Neuronal stem cell (in vitro differentiated cells): ENCODE measurements at places on chromosomes 12 and 14.

DNA sequence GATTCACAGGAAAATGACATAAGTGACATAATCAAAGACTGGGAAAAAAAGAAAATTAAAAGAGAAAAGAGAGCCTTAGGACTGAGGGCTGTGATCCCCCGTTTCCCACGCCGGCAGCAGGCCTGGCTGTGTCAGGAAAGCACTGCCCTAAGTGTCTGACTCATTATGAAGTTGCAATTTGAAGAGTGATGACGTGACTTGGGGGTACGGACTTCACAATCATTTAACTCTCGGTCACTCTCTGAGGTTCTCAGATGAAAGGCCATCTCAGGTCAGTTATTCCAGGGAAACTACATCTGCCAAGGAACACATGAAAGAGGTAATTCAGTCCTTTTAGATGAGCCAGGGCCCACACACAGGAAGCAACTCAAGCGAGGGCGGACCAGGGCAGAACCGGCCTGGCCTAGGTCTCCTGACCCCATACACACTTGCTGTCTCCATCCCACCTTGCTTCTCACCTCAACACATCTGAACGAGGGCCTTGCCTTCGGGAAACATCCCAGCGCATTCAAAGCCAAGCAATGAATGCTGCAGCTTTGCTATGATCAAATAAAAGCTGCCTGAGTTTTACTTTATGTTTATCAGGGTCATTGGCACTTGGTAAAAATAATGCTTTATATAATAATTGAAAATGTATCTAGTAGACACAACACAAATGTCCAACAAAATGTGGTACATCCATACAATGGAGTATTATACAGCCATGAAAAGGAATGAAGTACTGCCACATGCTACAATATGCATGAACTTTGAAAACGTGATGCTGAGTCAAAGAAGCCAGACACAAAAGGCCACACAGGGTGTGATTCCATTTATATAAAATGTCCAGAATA lies 2.7 kb downstream of the SSH1 start:
- no peak overlapping the region for H3K4me3 ChIP-seq
- peaks cover 43% of the 10 kb centered on the region for H3K36me3 ChIP-seq
- peaks cover 25% of the 10 kb centered on the region for H3K4me1 ChIP-seq
- H3K27ac ChIP-seq, result no peak overlapping the region
- DNase-seq, result no peak
- H3K27me3 ChIP-seq, result no peaks in the 10 kb centered on the region

DNA sequence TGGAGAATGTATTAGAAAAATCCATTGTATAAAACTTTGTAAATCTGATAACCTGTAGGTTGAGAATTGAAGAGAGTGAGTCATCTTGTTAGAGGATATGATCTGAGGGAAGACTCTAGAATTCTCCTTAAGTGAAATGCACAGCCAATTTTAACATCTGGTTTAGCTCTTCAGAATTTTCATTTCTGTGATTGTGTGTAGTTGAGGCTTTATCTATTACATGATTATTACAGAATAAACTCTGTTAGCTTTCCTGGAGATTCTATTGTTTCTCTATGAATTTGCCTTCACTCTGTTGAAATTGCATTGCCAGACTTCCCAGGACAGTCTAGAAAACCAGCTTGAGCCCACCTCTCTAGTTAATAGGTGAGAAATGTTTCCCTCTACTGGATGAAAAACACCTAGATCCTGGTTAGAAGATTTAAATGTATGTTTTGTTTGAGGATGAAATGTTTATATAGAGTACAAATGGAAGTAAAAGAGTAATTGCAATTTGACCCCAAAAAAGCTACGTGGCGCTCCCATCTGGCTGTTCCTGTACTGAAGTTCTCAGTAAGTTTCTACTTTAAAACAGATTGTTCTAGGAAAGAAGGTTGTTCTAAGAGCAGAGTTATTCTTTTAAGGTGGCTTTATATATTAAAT lies 2.9 kb downstream of the NUDT4 start:
- H3K4me3 ChIP-seq, result peak overlapping the region; percentile 65
- no peak overlapping the region for H3K27ac ChIP-seq
- H3K27me3 ChIP-seq, result no peaks in the 10 kb centered on the region
- no peaks in the 10 kb centered on the region for H3K36me3 ChIP-seq
- DNase-seq, result no peak

GRCh38 chr12:76206039-76206676 lies 121.7 kb upstream of the NAP1L1 start:
- H3K4me1 ChIP-seq, result no peaks in the 10 kb centered on the region
- H3K36me3 ChIP-seq, result no peaks in the 10 kb centered on the region
- H3K27ac ChIP-seq, result no peak overlapping the region
- H3K4me3 ChIP-seq, result no peak overlapping the region

GRCh38 chr12:101793401-101793800 lies 37.4 kb downstream of the GNPTAB start:
- no peak overlapping the region for H3K4me3 ChIP-seq
- no peaks in the 10 kb centered on the region for H3K4me1 ChIP-seq
- no peaks in the 10 kb centered on the region for H3K27me3 ChIP-seq
- no peak for DNase-seq
- no peaks in the 10 kb centered on the region for H3K36me3 ChIP-seq

- H3K4me1 ChIP-seq, result peaks cover 4% of the 10 kb centered on the region
- no peak overlapping the region for H3K27ac ChIP-seq
- H3K36me3 ChIP-seq, result no peaks in the 10 kb centered on the region
- no peak for DNase-seq
- no peaks in the 10 kb centered on the region for H3K27me3 ChIP-seq
- no peak overlapping the region for H3K4me3 ChIP-seq
Measured at GRCh38 chr14:68333262-68333661, 459.6 kb downstream of the ZFP36L1 start.

- no peak overlapping the region for H3K27ac ChIP-seq
- no peak overlapping the region for H3K4me3 ChIP-seq
- H3K27me3 ChIP-seq, result no peaks in the 10 kb centered on the region
- no peaks in the 10 kb centered on the region for H3K36me3 ChIP-seq
- DNase-seq, result no peak
Measured at GRCh38 chr12:91043408-91043807, 14.4 kb downstream of the KERA start.

DNA sequence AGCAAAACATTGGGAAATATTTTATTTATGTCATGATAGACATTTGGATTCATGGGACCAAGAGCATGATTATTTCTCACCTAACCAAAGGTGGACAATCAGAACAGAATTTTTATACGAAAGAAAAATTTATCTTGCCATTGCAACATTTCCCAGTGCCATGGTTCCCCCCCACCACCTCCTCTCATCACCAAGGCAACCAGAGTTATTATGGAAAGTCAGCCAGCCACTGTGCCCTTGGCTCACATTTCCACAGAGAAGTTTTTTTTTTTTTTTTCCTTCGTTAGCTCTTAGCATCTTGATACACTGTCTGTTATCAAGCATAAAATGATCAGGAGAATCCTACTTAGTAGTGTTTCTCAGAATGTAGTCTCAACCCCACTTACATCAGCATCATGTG lies 176.4 kb upstream of the TMTC1 start:
- no peak overlapping the region for H3K27ac ChIP-seq
- no peaks in the 10 kb centered on the region for H3K27me3 ChIP-seq
- H3K4me1 ChIP-seq, result peaks cover 9% of the 10 kb centered on the region

GRCh38 chr14:101889898-101890297 lies 74.5 kb upstream of the DYNC1H1 start:
- no peaks in the 10 kb centered on the region for H3K27me3 ChIP-seq
- peaks cover 89% of the 10 kb centered on the region for H3K36me3 ChIP-seq
- H3K4me3 ChIP-seq, result no peak overlapping the region
- H3K27ac ChIP-seq, result no peak overlapping the region

GRCh38 chr12:121543786-121544185 lies 37.0 kb downstream of the KDM2B start:
- H3K4me3 ChIP-seq, result no peak overlapping the region
- peaks cover 9% of the 10 kb centered on the region for H3K4me1 ChIP-seq
- no peaks in the 10 kb centered on the region for H3K27me3 ChIP-seq

DNA sequence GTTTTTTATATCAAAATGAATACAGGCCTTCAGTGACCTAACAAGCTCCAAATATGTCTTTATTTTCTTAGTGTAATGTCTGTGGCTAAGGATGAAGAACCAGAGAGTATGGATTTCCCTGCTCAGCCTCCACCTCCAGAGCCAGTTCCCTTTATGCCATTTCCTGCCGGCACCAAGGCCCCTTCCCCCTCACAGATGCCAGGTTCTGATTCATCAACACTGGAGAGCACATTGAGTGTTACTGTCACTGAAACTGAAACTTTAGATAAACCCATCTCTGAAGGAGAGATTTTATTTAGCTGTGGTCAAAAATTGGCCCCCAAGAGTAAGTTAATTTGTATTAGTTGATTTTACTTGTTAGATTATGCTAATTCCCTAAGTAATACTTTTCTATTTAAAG lies 61.0 kb downstream of the KIAA0586 start:
- peaks cover 92% of the 10 kb centered on the region for H3K36me3 ChIP-seq
- no peaks in the 10 kb centered on the region for H3K4me1 ChIP-seq
- H3K27me3 ChIP-seq, result no peaks in the 10 kb centered on the region
- no peak overlapping the region for H3K4me3 ChIP-seq

DNA sequence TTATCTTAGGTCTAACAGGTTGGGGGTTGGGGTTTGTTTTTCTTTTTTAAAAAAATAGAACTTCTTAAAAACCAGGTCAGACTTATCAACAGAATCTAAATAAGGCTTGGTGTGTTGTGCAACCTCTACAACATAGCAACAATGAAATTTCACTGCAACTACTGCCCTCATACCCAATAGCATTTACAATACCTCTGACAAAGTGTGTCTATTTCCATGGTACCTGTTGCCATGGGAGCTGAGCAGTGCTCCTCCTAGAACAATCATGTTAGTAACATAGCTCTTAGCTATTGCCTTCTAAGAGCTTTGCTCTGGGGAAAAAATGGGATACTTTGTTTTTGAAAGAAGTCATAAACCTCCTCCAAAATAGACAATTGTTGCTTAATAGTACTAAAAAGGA lies 103.3 kb upstream of the CCDC175 start:
- no peak overlapping the region for H3K4me3 ChIP-seq
- no peaks in the 10 kb centered on the region for H3K36me3 ChIP-seq

GRCh38 chr12:89084751-89085150 lies 267.6 kb downstream of the DUSP6 start:
- H3K36me3 ChIP-seq, result no peaks in the 10 kb centered on the region
- no peak overlapping the region for H3K27ac ChIP-seq
- DNase-seq, result no peak
- no peaks in the 10 kb centered on the region for H3K27me3 ChIP-seq

- H3K27ac ChIP-seq, result no peak overlapping the region
- DNase-seq, result no peak
- H3K4me1 ChIP-seq, result peaks cover 35% of the 10 kb centered on the region
- peaks cover 61% of the 10 kb centered on the region for H3K36me3 ChIP-seq
Measured at GRCh38 chr14:64728856-64729255, 24.6 kb downstream of the PLEKHG3 start.

DNA sequence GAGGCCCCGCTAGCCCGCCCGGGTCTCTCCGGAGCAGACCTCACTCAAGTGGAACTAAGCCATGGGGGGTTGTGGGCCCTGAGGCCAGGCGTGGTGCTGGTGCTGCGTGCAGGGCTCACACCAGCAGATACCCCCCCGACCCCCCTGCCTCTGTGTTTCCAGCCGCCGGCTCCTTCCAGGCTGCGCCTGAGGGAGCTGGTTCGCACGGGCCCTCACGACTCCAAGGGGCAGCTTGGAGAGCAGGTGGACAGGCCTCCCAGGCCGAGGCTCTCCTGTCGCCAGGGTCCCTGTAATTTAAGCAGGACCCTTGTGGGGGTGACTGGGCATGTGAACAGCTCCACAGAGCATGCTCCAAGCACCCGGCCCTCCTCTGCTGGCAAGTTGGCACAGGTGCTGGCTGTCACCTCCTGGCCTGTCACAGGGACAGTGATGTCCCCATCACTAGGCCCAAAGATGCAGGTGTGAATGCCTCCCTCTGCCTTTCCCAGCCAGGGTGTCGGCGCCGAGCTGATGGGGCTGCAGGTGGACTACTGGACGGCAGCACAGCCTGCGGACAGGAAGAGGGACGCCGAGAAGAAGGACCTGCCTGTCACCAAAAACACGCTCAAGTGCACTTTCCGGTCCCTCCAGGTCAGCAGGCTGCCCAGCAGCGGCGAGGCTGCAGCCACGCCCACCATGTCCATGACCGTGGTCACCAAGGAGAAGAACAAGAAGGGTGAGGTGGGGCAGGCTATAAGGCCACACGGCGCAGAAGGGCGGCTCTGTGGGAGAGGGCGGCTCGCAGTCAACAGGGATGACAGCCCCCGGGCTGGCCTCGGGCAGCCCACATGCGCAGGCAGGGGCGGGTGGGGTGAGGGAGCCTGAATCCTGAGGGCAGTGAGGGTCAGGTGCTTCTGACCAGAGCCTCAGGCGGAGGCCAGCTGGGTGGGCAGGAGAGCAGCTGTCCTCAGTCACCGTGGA lies 5.9 kb upstream of the TEX22 start:
- no peak overlapping the region for H3K4me3 ChIP-seq
- DNase-seq, result no peak
- no peaks in the 10 kb centered on the region for H3K4me1 ChIP-seq

GRCh38 chr12:116852303-116852702 lies 28.9 kb downstream of the HRK start:
- H3K36me3 ChIP-seq, result peaks cover 14% of the 10 kb centered on the region
- DNase-seq, result no peak
- H3K4me3 ChIP-seq, result no peak overlapping the region
- H3K27me3 ChIP-seq, result no peaks in the 10 kb centered on the region
- no peak overlapping the region for H3K27ac ChIP-seq

DNA sequence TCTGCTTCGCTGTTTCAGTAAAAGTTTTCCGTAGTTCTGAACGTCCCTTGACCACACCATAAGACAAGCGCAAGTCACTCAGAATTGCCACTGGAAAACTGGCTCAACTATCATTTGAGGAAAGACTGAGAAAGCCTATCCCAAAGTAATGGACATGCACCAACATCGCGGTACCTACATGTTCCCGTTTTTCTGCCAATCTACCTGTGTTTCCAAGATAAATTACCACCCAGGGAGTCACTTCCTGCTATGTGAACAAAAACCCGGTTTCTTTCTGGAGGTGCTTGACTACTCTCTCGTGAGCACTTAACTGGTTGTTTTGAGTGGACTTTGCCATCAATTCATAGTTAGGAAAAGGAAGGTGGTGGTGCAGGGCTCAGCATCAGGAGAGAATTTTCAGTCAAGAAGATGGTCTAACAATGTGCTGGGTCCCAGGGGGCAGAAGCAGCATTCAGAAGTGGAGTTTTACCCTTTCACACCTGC lies 1.4 kb downstream of the EGLN3 start:
- H3K27ac ChIP-seq, result no peak overlapping the region
- H3K36me3 ChIP-seq, result no peaks in the 10 kb centered on the region
- H3K27me3 ChIP-seq, result no peaks in the 10 kb centered on the region

- no peaks in the 10 kb centered on the region for H3K36me3 ChIP-seq
- no peak overlapping the region for H3K27ac ChIP-seq
- H3K27me3 ChIP-seq, result no peaks in the 10 kb centered on the region
- DNase-seq, result no peak
- H3K4me1 ChIP-seq, result no peaks in the 10 kb centered on the region
- H3K4me3 ChIP-seq, result no peak overlapping the region
Measured at GRCh38 chr12:81530352-81530751, 228.8 kb downstream of the PPFIA2 start.

- H3K27ac ChIP-seq, result no peak overlapping the region
- no peak overlapping the region for H3K4me3 ChIP-seq
- H3K27me3 ChIP-seq, result no peaks in the 10 kb centered on the region
- no peak for DNase-seq
Measured at GRCh38 chr14:91858536-91859275, 8.6 kb downstream of the TC2N start.

GRCh38 chr12:89949457-89950195 lies 241.0 kb upstream of the ATP2B1 start:
- no peak overlapping the region for H3K4me3 ChIP-seq
- peaks cover 6% of the 10 kb centered on the region for H3K4me1 ChIP-seq
- no peak for DNase-seq
- no peaks in the 10 kb centered on the region for H3K27me3 ChIP-seq
- no peak overlapping the region for H3K27ac ChIP-seq
